ENCODE measurements at places on chromosomes 6 and 20. TPM values are rescaled to one million over a fixed set of nuclear protein-coding genes. Genes with fewer than 3 reads are reported as not detected.

The RIPOR2 gene
- 8.2 TPM for polyA plus RNA-seq

DNA sequence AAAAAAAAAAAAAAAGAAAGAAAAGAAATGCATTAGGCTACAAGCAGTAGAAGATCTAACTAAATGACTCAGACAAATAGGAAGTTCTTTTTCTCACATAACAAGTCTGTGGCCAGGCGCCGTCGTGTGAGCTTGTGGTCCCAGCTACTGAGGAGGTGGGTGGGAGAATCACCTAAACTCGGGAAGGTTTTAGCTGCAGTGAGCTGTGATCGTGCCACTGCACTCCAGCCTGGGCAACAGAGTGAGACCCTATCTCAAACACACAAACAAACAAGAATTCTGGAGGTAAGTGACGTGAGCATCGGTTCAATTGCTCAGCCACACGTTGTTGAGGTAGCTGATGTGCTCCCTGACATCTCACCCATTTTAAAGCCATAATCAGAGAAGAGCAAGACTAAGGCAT is 37.9 kb upstream of the SLC23A2 start:
- no peak for DNase-seq

- no peak for DNase-seq
These were observed 12.2 kb upstream of the SLC17A2 start for GRCh38 chr6:25942561-25943147.

DNA sequence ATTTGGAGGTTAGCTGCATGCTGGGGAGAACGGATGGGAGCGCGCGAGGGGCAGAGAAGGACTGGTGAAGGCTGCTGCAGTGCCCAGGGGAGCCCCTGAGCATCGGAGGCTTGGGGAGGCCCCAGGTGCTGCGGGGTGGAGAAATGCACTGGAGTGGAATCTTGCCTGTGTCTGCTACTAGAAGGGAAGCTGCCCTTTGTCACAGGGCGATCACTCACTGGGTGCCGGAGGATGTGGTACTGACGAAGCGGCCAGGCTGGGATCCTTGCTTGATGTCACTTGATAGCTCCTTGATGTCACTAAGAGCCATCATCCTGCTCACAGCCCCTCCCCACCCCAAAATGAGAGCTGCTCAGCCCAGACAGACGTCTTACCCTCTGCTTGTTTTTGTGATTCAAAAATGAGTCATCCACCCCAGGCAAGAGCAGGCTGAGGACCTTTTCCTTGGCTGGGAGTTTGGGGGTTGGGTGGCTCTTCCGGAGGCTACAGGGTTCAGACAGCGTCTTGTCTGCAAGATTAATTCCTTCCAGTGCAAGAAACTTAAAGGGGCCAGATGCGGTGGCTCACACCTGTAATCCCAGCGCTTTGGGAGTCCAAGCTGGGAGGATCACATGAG is 62.6 kb upstream of the PMEPA1 start:
- no peak for DNase-seq

DNA sequence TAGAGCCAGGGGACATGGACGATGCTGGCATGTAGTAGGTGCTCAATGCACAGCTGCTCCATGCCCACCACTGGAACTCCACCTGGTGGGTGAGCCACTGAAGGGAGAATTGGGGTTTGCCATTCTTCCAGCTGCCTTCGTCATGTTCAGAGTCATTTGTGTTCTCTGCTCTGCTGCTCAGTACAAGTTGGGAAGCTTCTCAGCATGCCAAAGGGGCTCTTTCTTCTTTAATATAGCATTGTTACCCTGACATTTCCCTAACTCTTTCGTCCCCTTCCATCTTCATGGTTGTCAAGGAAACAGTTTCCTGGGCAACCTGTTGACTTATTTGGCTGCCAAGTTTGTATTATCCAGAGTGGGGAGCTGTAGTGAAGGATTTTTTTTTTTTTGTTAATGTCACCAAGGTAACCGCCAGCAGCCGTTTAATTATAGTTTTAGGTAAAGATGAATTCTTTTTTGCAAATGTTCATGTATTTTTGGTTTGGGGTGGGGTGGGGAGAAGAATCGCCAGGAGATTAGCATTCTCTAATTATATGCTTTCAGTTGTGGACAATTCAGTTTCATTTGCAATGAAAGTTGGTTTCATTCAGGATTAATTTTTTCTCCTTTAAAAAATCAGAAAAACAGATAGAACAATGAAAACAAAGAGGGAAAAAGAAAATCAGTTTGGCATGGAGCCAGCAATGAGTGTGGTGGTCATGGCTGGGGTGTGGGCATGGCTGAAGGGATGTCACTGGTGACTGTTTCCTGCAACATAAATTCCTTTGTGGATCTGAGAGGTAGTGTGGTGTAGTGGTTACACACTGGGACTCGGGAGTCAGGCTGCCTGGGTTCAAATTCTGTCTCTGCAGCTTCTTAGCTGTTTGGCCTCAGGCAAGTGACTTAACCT is 73.0 kb upstream of the KCNG1 start:
- DNase-seq: no peak

Data from right renal pelvis (tissue), 4 donors.